ENCODE measurements at places on chromosomes 12 and 14.

GRCh38 chr12:15118955-15119354 lies 102.3 kb downstream of the RERG start:
- no peak for DNase-seq

DNA sequence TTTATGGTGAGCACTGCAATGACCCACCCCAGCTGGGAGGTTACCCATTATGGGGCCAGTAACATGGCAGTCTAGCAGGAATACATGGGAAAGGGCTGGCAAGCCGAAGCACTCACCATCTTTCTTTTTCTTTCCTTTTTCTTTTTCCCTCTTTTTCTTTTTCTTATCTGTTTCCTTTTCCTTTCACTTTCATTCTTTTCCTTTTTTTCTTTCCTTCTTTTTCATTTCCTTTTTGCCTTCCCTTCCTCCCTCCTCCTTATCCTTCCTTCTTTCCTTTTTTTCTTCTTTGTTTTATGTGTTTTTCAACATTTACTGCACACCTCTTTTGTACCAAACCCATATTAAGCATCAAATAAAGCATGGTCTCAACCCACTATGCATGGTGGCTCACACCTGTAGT lies 501.1 kb downstream of the MED13L start:
- no peak for DNase-seq

DNA sequence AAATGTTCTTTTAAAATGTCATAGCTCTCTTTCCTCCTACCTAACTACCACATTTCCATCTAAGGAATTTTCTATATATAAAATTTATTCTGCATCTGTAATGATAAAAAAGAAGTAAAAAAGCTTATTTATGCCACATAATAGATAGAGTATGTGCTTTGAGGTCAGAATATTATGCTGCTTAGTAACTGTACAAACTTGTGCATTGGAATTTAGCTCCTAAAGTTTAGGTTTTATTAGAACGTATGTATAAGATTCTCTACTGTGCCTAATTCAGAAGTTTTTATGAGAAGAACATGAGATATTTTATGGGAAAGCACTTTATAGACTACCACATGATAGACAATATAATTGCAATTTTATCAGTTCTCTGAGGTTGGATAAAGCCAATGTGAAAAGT lies 384.6 kb downstream of the SLC16A7 start:
- DNase-seq = no peak

DNA sequence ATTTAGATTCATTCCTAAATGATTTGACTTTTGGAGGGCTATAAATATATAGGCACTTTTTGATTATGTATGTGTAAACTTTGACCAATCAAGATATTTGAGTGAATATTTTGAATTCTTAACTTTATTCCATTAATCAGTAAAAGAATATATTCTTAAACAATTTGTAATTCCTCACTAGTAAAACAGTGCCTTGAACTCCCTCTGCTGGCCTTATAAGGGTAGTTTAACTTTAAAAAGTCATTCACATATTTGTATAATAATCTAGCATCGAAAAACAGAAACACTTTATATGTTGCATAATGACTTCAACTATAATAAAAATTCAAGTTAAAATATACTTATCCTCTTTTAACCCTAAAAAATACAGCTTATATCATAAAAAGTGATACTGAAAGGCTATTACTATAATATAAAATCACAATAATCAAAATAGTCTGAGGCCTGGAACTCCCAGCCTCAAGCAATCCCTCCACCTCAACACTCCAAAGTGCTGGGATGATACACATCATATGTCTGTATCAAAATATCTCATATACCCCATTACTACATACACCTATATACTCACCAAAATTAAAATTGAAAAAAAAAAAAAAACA lies 31.2 kb downstream of the CCDC59 start:
- peak; percentile 22 for DNase-seq

DNA sequence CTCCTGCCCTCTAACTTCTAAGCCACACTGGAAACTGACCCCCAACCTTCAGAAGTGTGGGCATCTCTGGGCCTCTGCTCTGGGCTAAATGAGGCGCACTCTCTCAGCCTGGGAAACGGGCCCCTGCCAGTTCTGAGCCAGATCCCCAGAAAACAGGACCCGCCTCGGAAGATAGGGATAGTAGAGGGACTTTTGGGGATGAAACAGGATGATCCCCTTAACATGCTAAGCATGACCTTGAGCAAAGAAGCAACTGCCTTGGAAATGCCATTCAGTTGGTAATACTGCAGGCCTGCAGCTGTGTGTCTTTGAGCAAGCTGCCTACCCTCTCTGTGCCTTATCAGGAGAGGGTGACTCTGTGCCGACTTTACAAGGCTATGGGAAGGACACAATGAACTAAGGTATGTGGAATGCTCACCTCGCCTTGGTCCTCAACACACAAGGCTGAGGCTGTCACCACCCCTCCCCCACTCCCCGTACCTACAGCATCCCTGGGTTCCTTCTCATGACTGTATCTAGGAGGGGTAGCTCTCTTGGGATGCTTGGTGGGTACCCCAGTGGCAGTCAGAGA lies 54.0 kb downstream of the NCOR2 start:
- no peak for DNase-seq

GRCh38 chr14:76419399-76419798 lies 43.5 kb downstream of the ESRRB start:
- DNase-seq = no peak
